Right renal pelvis (tissue), 4 donors: ENCODE measurements at places on chromosomes 16 and 17. TPM values are rescaled to one million over a fixed set of nuclear protein-coding genes. Genes with fewer than 3 reads are reported as not detected.

DNA sequence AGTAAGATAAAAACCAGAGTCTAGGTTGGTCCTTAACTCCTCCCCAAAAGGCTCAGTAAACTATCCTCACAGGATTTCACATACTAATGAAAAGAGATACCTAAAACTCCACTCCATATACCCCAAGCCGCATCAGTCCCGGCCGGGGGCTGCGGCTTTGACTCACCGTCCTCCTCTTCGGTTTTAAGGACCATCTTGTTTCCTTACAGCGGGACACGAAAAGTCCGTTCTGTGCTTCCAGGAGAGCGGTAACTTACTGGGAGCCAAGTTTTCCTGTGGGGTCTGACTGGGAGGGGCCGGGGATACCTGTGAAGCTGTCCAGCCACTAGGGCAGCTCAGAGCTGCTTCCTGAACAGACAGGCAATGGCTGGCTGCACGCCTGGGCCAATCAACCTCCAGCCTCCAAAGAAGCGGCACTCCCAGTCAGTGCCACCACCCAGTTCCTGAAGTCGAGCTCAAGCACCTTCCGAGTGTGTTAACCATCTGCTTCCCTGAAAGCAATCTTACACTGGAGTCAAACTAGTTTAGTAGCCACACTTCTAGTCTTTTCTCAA is 45.5 kb downstream of the CYTH1 start:
- no peak for DNase-seq

DNA sequence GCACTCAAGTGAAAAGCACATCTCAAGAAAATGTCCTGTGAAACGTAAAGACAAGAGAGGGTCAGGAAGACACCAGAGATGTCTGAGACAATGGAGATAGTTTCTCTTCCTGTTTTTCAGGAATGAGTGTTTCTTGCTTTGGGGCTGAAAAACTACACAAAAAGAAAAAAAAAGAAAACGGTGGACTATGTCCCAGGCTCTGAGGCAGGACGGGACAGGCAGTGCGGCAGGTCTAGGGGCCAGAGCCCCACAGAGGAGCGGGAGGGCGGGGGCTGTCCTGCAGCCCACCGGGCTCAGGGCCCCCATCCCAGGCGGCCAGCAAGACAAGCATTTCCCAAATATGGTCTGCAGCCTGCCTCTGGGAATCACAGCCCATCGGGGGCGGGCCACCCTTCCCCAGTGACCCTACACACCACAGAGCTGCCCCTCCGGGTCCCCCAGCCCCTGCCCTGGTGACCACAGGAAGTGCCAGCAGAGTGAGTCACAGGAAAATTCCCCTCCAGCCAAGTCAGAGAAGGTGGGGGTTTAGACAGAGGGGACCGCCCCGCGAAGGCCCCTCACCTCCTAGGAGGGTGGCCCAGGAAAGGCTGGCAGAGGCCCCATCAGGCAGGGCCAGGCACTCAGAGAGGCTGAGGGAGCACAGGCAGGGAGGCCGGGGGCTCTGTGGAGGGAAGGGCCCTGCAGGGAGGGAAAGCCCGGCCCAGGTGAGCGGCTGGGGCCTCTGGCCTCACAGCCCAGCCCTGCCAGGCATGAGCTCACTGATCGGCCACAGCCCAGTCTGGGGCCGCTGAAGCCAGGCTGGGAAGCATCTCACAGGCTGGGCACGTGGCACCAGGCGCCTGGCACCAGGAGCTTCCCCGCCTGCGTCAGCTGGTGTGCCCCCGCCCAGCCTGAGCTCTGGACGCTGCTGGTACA is 6.3 kb downstream of the BCAR1 start:
- no peak for DNase-seq

The MPHOSPH6 gene
- 42.1 TPM for polyA plus RNA-seq

GRCh38 chr16:2231016-2231931 is 5.0 kb upstream of the DNASE1L2 start:
- no peak for DNase-seq

DNA sequence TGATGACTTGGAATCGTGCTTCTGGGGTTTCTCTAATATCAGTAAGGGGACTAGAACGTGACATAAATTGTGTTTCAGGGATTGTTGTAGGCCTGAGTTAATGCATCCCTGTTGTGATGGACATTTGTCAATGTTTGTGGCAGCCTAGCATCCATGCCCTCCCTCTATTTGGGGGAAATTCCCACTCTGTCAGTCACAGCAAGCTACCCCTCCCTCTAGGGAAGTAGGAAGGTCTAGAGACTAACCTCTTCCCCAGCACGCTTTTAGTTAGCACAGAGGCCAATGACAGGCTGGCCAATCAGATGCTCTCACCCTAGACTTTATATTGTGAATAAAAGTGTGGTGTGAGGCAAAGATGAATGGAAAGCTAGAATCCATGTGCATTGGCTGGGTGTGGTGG is 32.4 kb upstream of the NF1 start:
- DNase-seq, result no peak

The SMARCD2 gene
- 53.3 TPM for polyA plus RNA-seq

DNA sequence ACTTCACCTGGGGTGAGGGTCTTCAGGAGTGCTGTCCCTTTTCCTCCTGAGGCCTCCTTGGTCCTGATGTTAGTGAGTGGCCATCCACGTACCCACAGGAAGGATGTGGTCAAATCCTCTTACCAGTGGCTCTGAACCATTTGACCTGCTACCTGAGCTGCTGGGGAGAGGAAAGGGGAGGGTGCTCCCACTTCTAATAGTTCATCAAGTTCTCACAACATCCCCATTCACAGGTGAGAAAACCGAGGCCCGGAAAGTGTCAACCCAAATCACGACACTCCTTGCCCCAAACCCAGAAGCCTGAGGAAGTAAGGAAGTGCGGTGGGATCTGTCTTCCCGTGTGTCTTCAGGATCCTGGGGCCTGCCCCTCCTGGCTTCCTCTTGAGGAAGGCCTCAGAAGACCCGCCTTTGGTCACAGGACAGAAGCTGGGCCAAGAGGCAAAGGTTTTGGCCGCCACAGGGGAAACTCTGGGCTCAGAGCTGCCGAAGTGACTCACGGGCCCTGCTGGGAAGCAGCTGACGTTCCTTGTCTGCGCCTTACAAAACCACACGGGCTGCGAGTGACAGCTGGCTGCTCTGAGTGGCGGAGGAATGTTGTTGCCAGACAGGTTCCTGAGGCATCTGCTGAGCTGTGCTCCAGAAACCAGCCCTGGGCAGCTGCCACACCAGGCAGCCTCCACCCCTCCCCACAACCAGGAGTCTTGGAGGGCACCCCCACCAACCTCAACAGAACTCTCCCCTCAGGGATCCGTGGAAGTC is 13.9 kb upstream of the KIFC3 start:
- no peak for DNase-seq

- no peak for DNase-seq
Measured at GRCh38 chr16:81473558-81473957, 28.9 kb downstream of the CMIP start.

The OR1F1 gene
- polyA plus RNA-seq, result not detected
